Lung (tissue), 17 donors: ENCODE measurements at places on chromosomes 16 and 17.
A peak's percentile ranks its signal among the peaks of the same experiment; 100 is the strongest.

- H3K27me3 ChIP-seq, result peaks cover 8% of the 10 kb centered on the region
- H3K36me3 ChIP-seq, result no peaks in the 10 kb centered on the region
- no peak for DNase-seq
- no peaks in the 10 kb centered on the region for H3K4me1 ChIP-seq
These were observed 12.3 kb downstream of the KRT9 start for GRCh38 chr17:41559548-41559947.

DNA sequence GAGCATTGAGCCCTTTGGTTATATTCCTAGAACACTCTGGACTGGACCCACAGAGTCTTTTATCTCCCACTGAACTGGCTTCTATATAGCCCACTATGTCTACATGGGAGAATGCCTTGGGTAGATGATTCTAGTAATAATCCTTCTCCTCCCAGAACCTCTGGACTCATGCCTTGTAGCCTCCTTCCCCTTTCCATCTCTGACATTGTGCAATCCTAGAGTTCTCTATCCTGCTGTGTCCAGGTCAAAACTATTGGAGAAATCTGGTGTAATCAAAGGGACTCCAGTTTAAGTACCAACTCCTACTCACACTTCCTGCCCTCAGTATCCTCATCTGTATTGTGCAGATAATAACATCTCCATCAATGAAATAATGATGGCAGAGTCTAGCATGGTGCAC is 9.1 kb downstream of the RCVRN start:
- H3K4me3 ChIP-seq, result no peak overlapping the region
- no peaks in the 10 kb centered on the region for H3K36me3 ChIP-seq
- no peak overlapping the region for H3K27ac ChIP-seq
- DNase-seq, result no peak
- no peaks in the 10 kb centered on the region for H3K4me1 ChIP-seq

- no peak overlapping the region for H3K4me3 ChIP-seq
- no peaks in the 10 kb centered on the region for H3K36me3 ChIP-seq
- peak; percentile 86 for DNase-seq
- no peak overlapping the region for H3K27ac ChIP-seq
- peaks cover 42% of the 10 kb centered on the region for H3K4me1 ChIP-seq
- no peaks in the 10 kb centered on the region for H3K27me3 ChIP-seq
These were observed 92.2 kb downstream of the HS3ST3A1 start for GRCh38 chr17:13509527-13509926.

- H3K4me3 ChIP-seq, result no peak overlapping the region
- H3K36me3 ChIP-seq, result no peaks in the 10 kb centered on the region
- no peaks in the 10 kb centered on the region for H3K27me3 ChIP-seq
- peak; percentile 48 for DNase-seq
These were observed 140.2 kb upstream of the ADAMTS18 start for GRCh38 chr16:77574867-77575624.

- H3K4me3 ChIP-seq, result no peak overlapping the region
- no peaks in the 10 kb centered on the region for H3K27me3 ChIP-seq
- H3K27ac ChIP-seq, result no peak overlapping the region
- no peak for DNase-seq
These were observed 60.9 kb upstream of the ZNF750 start for GRCh38 chr17:82900741-82901140.

- no peak overlapping the region for H3K27ac ChIP-seq
- no peak for DNase-seq
- no peaks in the 10 kb centered on the region for H3K36me3 ChIP-seq
- peaks cover 4% of the 10 kb centered on the region for H3K4me1 ChIP-seq
- no peak overlapping the region for H3K4me3 ChIP-seq
These were observed 7.0 kb downstream of the CD2BP2 start for GRCh38 chr16:30348113-30348512.
